ENCODE measurements at places on chromosomes 5 and 9. TPM values are rescaled to one million over a fixed set of nuclear protein-coding genes. Genes with fewer than 3 reads are reported as not detected.

Gene PLAC8L1
- 0.52 TPM for total RNA-seq

Gene LCN9
- total RNA-seq = not detected

Gene RNF224
- 0.07 TPM for total RNA-seq

Gene SMIM33
- total RNA-seq = not detected

Gene KCNIP1
- total RNA-seq = not detected

Gene MYOT
- not detected for total RNA-seq

Data from smooth muscle cell of the pulmonary artery (primary cell).